ENCODE measurements at places on chromosomes 13 and 19.

- no peak for DNase-seq
These were observed 16.2 kb downstream of the MYCBP2 start for GRCh38 chr13:77310579-77311279.

DNA sequence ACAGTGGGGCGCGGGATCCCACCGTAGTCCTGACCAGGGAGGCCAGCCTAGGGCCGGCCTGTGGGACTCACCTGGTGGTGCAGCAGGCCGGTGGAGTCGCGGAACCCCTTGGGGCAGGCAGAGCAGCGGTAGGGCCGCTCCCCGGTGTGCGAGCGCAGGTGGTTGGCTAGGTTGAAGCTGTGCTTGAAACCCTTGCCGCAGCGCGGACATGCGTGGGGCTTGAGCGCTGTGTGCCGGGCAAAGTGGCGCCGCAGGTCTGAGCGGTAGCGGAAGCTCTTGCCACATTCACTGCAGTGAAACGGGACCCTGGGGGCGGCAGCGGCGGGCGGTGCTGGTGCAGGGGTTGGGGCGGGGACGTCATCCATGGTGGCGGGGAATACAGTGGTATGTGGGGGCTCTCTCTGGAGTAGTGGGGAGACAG is 1.8 kb downstream of the FIZ1 start:
- no peak for DNase-seq

DNA sequence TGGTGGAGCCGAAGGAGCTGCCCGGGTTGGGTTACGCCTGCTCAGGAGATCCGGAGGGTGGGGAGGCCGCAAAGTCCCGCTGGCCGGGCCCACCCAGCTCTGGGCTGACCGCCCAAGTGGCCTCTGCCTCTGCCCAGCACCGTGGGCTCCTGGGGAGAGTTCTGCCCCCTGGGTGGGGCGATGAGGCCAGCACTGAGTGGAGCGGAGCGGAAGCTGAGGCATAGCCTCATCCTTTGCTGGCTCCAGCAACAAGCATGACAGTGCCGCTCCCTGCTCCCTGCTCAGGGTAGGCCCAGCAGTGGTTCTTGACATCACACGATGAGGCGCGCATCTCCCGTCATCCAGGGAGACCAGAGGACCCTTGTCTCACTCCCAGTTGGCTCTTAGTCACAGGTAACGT is 22.5 kb downstream of the CCDC8 start:
- DNase-seq, result no peak

GRCh38 chr13:40172878-40173277 is 493.6 kb downstream of the FOXO1 start:
- DNase-seq, result no peak

GRCh38 chr19:33205531-33206260 is 11.6 kb downstream of the LRP3 start:
- DNase-seq, result no peak

DNA sequence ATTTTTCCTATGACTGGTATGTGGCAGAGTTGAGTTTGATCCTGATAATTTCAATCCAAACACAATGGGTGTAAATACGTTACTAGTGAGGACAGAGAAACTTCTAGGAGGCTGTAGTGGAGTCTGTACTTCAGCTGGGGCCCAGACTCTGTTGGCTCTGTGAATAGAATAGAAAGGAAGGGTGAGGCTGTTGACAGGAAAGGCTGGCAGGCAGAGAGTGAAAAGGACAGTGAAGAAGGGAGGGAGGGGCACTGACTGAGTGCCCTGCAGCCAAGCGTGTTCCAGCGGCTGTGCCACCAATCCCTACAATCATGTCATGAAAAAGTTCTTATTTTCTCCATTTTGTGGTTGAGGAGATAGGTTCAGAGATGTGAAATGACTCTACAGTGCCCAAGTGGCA is 80.5 kb downstream of the MBNL2 start:
- no peak for DNase-seq

DNA sequence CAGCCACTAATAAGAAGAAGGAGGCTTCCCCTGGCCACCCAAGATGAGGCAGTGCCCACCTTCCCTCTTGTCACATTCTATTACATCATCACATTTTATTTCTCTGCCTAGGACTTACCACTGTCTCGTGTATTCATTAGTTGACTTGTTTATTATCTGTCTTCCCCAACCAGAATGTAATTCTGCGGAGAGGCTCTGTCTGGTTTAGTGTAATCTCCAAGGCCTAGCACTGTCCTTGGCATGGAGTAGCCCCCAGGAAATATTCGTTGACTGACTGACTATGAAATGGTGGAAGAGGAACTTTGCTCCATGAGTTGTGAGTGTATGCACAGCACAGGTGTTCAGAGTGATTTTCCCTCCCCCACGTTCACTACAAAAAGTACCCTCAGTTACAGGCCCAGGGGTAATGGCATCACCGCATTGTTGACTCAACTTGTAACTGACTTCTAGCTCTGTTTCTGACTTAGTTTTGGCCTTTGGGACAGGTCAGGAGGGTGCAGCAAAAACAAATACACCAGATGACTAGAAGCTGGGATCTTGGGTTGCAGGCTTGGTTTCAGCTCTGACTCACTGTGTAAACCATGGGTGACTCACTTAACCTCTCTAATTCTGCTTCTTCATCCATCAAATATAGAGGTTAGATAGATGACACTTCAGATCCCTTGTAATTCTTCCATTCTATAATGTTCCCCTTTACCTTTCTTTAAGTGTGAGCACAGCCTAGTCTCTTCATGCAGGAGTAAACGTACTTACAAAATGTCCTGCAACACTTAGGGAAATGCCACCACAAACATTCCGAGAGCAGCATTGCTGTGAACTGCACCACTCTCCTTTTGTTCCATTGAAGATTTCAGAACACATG is 229.7 kb downstream of the KCNRG start:
- DNase-seq, result peak; percentile 32

DNA sequence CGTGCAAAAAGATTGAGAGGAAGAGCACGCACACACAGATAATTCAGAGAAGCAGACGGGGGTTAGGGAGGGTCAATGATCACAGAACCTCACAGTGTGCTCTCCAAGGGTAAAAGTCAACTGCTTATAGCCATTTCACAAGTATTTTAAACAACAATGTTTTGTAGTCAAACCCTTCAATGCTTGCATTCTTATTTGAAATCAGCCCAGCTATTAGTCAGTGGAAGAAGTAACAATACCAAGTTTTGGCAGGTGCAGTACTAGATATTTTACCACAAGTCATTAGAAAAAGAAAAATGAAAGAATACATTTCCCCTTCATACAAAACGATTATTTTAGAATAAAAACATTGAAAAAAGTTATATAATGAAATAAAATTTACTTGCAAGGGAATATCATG is 2.6 kb downstream of the CSNK1A1L start:
- no peak for DNase-seq

- no peak for DNase-seq
These were observed 112.3 kb downstream of the AKAP11 start for GRCh38 chr13:42384265-42384664.

GRCh38 chr19:6694147-6694815 is 24.3 kb upstream of the TNFSF14 start:
- no peak for DNase-seq

GRCh38 chr19:42311657-42312056 is 1.5 kb upstream of the TMEM145 start:
- no peak for DNase-seq

DNA sequence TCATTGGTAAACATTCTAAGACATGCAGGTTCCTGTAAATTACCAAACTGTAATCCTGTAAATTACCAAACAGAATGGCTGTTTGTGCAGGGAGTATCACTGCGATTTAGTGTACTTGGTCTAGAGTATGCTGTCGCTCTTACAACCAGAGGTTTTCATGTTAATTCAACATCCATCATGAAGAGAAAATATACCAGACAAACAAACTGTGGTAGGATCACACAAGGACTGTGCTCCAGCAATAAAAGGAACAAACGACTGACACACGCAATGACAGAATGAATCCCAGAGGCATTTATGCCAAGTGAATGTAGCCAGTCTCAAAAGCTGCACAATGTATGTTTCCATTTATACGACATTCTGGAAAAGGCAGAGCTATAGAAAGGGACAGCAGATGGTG is 31.2 kb downstream of the RFX2 start:
- no peak for DNase-seq

DNA sequence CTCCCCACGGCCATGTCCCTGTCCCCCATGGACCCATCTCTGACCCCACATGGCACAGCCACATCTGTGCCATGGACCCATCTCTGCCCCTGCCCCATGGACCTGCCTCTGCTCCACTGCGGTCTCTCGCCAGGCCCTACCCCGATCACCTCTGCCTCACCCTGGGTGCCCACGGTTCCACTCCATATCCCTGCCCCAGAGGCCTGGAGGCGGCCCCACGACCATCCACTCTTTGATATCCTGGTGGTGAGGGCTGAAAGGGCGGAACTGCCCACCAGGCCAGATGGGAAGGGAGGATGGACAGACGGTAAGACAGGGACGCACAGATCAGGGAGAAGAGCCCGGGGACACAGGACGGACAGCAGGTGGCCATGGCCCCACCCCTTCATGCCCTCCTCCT is 327 bp downstream of the PTGER1 start:
- no peak for DNase-seq

DNA sequence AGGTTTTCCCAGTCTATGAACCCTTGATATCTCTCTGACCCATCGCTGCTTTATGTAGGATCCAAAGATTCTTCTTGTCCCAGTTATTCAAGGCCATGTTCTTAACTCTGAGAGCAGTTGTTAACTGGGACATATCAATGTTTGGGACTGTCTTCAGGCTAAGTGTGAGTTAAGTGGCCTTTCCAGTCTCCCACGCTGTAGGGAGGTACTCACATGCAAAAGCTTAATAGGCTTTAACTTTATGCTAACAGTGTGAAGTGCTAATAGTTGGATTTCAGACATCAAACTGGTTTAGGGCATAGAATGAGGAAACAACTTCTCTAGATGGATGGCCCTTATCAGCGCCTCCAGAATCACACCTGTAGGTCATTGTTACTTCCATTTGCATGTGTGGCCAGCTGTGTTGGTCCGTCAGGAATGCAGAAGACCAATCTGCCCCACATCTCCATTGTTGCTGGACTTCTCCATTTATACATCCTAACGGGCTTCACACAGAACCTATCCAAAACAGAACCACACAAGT is 104.7 kb upstream of the MBNL2 start:
- no peak for DNase-seq

DNA sequence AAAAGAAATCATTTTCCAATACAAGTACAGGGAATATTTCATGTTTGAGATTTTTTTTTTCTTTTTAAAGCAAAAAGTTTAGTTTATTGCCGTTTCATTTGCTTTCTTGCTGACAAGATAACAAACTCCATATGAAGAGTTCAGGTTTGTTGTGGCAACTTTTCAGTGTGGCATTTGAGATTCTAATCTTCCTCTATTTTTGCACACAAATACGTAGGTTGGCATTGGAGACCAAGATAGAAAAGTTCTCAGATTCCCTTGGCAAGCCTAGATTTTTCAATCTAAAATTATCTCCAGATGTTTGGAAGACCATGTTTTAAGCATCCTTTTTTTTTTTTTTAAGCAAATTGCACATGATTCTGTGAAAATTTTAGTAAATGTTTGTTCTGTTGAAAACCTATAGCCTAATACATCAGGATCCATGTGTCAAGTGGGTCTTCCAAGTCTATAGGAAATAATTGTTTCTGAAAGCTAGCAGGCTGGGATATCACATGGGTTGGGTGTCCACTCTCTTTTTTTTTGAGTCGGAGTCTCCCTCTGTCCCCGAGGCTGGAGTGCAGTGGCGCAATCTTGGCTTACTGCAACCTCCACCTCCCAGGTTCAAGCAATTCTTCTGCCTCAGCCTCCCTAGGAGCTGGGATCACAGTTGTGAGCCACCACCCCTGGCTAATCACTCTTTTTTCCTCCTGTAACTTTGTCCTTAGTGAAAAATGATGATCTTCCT is 2.6 kb downstream of the GARRE1 start:
- no peak for DNase-seq

GRCh38 chr19:40630571-40631160 is 29.5 kb downstream of the LTBP4 start:
- DNase-seq, result no peak

GRCh38 chr19:40378509-40378908 is 11.5 kb downstream of the HIPK4 start:
- DNase-seq, result no peak

DNA sequence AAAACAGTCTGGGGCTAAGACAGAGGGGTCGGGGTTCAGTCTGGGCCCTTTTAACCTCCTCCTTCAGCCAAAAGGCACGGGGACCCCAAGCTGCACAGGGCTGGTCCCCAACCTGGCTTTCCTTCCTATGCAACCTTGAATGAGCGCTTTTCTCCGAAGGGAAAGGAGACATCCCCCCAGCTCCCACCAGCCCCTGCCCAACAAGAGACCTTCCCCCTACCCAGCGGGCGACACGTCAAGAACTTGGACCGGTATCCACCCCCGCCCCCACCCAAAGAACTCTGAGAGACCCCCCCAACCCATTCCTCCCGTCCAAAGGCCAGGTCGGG is 35.0 kb upstream of the NANOS3 start:
- DNase-seq, result no peak

- no peak for DNase-seq
These were observed 11.2 kb downstream of the ZNF83 start for GRCh38 chr19:52626915-52627314.

DNA sequence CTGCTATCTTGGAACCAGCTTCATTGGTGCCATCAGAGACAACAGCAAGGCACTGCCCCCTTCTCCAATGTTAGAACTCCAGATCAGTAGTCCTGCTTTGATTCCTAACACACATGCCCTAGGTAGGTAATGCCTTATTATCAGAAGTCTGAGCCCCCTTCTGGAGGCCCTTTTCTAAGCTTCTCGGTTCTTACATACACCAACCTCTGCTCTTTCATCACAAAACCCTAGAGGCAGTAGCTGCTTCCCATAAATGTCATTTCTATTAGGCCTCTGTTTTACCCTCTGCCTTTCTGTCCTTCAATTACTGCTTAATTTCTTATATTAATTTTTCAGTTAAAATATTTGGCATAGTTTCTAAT is 65.3 kb upstream of the KLHL1 start:
- DNase-seq, result no peak

DNA sequence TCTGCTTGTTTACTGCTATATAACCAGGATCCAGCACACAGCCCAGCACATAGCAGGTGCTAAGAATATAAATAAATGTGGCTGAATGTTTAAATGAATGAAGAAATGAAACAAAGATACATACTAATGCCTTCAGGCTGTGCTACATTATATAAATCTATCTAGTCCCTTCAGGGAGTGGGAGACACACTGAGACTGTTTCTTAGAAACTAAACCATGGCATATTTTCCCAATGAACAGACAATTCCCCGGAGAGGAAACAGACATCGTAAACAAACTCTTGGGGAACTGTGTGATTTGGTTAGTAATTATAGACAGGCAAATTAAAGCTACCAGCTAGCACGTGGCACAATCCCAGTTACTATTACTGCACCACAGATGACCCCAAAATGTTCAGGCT is 9.7 kb upstream of the FEM1A start:
- DNase-seq, result no peak

DNA sequence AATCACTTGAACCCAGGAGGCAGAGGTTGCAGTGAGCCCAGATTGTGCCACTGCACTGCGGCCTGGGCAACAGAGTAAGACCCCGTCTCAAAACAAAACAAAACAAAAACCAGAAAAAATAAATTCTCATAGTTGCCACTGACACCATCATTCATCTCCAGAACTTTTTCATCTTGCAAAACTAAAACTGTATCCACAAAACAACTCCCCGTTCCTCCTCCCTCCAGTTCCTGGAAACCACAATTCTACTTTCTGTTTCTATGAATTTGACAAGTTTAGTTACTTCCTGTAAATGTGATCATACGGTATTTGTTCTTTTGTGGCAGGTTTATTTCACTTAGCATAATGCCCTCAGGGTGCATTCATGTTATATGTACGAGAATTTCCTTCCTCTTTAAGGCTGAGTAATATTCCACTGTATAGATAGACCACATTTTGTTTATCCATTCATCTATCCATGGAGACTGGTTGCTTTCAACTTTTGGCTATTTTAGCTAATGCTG is 13.2 kb upstream of the ADGRE5 start:
- DNase-seq, result no peak

Measured in activated CD8-positive, alpha-beta memory T cell treated with anti-CD3 and anti-CD28 coated beads, Interleukin-2, amount 50 U/mL, for 4 hours (primary cell).